IPS DF 6.9 (cell line): ENCODE measurements at places on chromosomes 12 and 14.

DNA sequence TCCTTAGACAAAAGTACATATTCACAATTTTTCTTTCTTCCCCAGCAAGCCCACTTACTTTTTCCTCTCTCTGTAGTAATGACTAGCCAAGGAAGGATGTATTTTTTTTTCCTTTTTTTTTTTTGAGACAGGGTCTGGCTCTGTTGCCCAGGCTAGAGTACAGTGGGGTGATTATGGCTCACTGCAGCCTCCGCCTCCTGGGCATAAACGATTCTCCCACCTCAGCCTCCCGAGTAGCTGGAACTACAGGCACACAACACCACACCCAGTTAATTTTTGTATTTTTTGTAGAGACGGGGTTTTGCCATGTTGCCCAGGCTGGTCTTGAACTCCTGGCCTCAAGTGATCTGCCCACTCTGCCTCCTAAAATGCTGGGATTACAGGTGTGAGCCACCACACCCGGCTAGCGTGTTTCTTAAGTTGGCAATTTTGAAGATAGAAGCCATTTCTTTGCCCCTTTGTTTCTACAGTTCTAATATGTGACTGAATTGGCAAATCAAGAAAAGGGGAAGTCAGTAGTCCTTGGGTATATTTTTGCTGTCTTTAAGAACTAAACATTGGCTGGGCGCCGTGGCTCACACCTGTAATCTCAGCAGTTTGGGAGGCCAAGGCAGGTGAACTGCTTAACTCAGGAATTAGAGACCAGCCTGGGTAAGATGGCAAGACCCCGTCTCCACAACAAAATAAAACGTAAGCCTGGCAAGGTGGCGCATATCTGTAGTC lies 3.2 kb upstream of the NACA start:
- DNase-seq, result no peak

GRCh38 chr14:45112896-45113781 lies 21.1 kb downstream of the FKBP3 start:
- no peak for DNase-seq

DNA sequence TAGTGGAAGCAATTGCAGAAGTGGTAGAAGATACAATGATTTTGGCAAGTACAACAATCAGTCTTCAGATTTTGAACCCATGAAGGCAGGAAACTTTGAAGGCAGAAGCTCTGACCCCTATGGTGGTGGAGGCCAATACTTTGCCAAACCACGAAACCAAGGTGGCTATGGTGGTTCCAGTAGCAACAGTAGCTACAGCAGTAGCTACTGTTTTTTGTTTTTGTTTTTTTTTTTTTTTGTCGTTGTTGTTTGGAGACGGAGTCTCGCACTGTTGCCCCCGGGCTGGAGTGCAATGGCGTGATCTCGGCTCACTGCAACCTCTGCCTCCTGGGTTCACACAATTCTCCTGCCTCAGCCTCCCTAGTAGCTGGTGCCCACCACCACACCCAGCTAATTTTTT lies 47.4 kb downstream of the IFNG-AS1 start:
- DNase-seq, result no peak

DNA sequence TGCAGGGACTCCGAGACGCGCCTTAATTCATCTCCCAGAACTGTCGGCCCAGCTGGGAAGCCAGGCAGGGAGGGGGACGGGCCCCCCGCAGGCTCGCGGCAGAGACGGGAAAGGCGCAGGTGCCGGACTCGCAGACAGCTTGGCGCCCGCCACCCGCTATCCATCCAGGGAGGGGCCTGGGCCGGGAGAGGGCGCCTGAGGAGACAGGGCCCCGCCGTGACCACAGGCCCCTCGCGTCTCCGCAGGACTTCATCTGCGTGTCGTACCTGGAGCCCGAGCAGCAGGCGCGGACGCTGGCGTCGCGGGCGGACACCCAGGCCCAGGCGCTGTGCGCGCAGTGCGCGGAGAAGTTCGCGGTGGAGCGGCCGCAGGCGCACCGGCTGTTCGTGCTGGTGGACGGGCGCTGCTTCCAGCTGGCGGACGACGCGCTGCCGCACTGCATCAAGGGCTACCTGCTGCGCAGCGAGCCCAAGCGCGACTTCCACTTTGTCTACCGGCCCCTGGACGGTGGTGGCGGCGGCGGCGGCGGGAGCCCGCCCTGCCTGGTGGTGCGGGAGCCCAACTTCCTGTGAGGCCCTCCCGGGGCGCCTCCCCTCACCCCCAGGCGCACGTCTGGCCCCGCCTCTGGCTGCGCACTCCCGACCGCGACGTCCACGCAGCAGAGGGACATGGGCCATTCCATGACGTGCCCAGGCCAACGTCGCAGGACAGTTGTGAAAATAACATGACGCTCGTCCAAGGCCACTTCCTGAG lies 60.6 kb downstream of the LGMN start:
- DNase-seq, result no peak

GRCh38 chr12:112148031-112148513 lies 22.7 kb downstream of the TRAFD1 start:
- no peak for DNase-seq

DNA sequence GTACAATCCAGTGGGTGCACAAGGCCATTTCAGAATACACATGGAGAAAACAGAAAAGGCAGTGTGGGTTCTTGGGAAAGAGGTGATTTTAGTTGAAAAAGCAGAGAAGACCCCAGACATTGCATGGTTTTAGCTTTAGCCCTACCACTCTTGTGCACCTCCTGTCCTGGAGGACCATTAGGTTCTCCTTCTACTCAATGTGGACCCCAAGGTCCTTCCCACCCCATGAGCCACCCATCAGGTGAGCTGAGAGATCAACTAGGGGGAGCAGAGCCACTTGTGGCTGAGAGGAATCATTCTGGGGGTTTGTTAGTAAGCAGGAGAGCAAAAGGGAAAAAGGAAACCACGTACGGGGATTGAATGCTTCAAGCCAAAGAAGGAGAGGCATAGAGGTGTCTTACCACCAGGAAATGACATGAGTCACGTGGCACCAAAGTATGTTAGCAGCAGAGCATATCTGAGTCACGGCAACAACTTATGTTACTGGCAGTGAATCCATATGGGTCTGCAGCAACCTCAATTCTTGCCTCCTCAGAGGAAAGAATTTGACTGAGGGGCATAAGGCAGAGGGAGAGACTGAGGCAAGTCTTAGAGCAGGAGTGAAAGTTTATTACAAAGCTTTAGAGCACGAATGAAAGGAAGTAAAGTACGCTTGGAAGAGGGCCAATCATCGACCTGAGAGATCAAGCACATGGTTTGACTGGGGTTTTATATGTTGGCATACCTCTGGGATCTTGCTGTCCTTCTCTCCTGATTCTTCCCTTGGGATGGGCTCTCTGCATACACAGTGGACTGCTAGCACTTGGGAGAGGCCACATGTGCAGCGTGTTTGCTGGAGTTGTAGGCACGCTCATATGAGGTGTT lies 73.9 kb downstream of the HSD17B6 start:
- DNase-seq, result no peak

- no peak for DNase-seq
These were observed 100.6 kb downstream of the NPAS3 start for GRCh38 chr14:33039311-33039710.
